ENCODE measurements at places on chromosomes 6 and 20. TPM values are rescaled to one million over a fixed set of nuclear protein-coding genes. Genes with fewer than 3 reads are reported as not detected.

Gene MYT1
- not detected for polyA plus RNA-seq

Gene BFSP1
- not detected for polyA plus RNA-seq

Gene NOTCH4
- 0.32 TPM for polyA plus RNA-seq

Gene OLIG3
- not detected for polyA plus RNA-seq

Gene RIMS1
- not detected for polyA plus RNA-seq

All from naive thymus-derived CD4-positive, alpha-beta T cell (primary cell).